ENCODE measurements at places on chromosomes 3 and 15.

DNA sequence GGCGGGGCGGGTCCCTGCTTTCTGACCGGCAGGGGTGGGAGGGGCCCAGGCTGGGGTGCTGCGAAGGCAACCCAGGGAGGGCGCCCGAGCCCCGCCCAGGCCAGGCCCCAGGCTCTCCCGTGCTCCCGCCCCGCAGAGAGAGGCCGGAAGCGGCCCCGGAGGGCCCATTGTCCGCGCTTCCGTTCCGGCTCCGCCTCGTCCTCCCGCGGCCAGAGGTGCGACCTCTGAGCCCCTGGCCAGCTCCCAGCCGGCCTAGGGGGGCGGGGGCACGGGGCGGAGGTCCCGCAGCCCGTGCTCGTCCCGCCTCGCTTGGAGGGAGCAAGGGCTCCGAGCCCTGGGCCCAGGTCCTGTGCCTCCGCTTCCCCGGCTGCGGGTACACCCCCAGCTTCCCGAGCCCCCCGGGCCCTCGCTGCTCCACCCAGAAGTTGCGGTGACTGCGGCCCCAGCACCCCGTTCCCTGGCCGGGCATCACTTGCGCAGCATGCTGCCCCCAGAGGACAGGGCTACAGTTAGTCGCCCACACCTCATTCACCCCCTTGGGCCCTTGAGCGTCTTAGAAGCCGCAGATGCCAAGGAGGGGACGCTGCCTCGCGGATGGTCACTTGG is 20.4 kb upstream of the PLXND1 start:
- DNase-seq: peak; percentile 70

DNA sequence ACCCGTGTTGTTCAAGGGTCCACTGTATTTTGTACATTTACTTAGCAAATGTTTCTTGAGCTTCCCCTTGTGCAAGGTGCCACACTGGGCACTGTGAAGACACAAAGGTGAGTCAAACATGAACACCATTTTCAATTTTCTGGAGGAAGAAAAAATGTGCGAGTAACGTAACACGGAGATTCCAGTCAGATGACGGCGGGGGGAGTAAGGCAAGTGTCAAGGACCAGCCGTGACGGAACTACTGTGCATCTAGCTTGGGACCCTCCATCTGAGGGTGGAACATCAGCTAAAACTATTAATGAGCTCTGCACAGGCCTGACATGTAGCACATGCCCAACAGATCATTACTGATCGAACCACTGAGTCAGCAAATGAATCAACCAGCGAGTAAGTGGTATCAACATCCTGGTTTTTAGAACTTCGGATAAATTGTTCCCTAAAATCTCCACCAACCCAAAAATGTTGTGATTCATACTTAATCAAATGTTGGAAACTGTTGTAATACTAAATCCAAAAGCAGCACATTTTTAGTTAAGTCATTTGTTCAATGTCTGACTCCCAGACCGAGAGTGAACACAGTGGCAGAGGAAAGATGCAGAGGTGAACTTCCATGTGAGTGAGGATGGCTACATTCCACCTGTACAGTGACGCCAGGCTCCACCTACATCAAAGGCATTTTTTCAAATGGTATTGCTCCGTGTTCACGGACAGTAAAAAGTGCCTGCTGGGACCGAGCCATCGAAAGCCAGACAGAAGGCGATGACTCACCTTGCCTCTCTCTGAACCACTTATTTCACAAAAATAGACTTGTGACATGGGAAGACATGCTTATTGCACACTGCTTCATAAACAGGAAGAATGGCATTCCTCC is 172.2 kb downstream of the ATP10A start:
- peak; percentile 3 for DNase-seq

DNA sequence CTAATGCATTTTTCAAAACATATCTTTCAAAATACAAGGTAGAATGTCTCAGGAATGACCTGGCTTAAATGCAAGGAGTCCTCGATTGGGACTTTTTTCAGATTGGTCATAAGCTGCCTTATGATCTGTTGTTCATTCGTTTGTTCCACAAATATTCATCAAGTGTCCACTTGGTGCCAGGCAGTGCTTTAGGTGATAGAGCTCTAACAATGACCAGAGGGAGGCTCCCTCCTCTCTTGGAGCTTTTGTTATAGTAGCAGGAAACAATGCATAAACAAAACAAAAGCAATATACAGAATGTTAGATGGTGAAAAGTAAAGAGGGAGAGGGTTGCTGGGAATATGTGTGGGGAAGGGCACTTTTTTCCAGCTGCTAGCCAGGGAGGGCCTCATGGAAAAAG is 156.1 kb downstream of the MCTP2 start:
- peak; percentile 14 for DNase-seq

DNA sequence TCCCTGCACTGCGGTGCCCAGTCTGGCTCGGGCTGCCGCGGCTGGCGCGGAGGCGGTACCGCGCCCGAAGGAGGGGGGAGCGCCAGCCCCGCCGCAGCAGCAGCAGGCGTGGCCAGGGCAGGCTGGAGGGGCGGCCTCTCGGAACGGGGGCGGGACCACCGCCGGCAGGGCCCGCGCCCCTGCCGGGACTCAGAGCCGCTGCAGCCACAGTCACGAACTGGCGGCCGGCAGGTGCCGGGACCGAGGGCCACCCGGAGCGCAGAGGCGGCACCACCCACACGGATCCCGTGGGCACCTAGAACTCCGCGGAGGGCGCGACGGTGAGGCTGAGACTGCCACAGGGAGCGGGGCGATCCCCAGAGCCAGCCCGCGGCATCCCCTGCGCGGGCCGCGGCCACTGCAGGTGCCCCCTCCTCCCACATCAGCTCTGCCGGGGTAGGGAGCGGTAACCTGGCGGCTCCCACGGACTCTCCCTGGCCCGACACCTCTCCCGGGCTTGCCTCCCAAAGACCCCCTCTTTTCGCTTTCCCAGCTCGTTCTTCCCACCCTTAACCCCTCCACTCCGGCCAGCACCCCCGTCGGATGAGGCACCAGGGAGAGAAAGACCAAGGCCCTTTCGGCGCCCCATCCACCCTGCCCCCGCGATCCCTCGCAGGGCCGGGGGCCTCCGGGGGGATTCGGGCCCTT is at the start of gene VWA5B2:
TSS of gene VWA5B2 (plus strand) at position 192 of the 687 bp plus-strand sequence. CDS start 944 bp downstream, outside the sequence.
- peak; percentile 6 for DNase-seq

DNA sequence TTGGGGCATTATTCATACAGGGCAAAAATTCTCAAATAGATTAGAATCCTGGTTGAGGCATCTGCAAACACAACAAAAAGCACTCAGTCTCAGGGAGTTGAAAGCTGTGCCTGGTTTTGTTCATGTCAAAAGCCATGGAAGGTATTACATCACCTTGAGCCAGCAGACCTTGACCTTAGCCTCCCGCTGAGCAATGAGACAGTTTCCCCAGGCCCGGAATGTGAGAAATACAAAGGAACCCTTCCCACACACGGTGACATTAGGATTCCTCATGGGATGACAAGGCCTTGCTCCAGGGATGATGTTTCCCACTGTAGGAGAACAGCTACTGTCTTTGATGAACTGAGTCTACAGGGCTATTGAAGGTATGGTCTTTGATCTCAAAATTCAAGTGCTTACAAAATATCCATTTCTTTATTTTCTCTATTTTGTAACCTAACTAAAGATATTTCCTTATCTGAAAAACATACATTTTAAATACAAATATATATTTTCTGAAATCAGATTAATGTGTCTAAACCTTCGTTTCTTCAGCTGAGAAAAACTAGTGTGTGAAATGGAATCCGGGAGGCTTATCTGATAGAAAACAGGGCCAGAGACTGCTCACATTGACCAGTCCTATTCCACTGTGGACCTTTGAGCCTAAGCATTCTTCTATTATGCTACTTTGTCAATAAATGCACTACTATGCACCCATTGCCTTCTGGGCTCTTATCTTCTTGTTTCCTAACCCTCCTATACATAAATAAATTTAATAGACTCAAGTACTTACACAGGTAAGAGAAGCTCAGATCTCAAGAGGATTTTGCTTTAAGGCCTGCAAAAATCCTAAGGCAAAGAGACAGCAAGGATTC is 298.2 kb downstream of the KBTBD8 start:
- DNase-seq: no peak

- no peak for DNase-seq
These were observed 96.6 kb upstream of the WNT7A start for GRCh38 chr3:13976469-13976868.

DNA sequence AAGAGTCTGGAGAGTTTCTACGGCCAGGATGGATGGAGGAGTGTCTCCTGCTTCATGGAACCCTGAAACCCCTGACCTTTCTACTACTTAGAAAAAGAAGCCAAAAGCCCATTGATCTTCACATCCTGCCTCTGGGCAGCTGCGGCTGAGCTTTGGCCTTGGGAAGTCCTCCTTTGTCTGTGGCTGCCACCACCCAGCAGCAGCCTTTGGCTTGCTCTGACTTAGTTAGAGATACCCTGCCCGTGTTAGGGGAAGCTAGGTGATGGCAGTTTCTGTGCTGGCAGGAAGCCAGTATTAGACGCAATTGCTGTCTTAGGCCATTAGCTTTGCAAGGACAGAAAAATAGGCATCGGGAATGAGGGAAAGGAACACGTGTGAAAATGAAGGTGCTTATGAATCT is 18.8 kb downstream of the APH1B start:
- no peak for DNase-seq

DNA sequence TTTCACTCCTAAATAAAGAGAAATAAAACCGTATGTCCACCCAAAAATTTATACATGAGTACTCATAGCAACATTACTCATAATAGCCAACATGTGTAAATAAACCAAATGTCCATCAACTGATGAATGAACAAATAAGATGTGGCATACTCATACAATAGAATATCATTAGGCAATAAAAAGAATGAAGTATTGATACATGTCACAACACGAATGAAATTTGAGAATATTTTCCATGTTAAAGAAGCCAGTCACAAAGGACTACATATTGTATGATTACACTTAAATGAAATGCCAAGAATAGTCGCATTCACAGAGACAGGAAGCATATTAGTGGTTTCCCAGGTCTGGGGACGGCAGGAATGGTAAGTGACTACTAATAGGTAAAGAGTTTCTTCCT is 869.2 kb downstream of the IGSF11 start:
- no peak for DNase-seq

DNA sequence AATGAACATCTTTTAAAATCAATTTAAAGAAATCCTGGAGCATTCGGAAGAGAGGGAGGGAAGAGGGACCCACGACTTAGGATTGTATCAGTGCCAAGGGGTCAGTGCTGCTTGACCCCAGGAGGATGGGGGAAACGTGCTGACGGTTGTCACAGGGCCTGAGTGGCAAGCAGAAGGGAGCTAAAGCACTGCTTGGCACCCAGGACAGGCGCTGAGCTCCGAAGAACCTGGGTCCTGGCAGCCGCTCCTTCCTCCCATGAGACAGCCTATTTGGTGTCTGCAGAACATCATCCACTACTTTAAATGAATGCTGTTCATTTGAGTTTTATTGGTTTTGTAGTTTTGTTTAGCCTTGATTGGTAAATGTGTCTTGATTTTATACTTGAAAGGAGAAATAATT is 54.5 kb downstream of the RGMA start:
- no peak for DNase-seq

- DNase-seq: no peak
These were observed 44.0 kb downstream of the ANP32A start for GRCh38 chr15:68776477-68777270.
